ENCODE measurements at places on chromosomes 5 and 9. TPM values are rescaled to one million over a fixed set of nuclear protein-coding genes. Genes with fewer than 3 reads are reported as not detected.

The CARTPT gene
- total RNA-seq: not detected

The LCN1 gene
- 0.26 TPM for total RNA-seq

The GADD45G gene
- total RNA-seq: 0.31 TPM

The EIF4EBP3 gene
- 1.4 TPM for total RNA-seq

The FAM169A gene
- 6.2 TPM for total RNA-seq

The ZNF367 gene
- total RNA-seq: 5.3 TPM

The SLC6A19 gene
- 0.62 TPM for total RNA-seq

The SLIT3 gene
- 13.0 TPM for total RNA-seq

The LHX3 gene
- total RNA-seq: 0.08 TPM

The PCDHGA9 gene
- 0.03 TPM for total RNA-seq

The CBY3 gene
- not detected for total RNA-seq

The ENG gene
- 0.15 TPM for total RNA-seq

The LTC4S gene
- total RNA-seq: 0.28 TPM

The ECM2 gene
- total RNA-seq: 0.17 TPM

The SAXO1 gene
- total RNA-seq: not detected

The SLC12A7 gene
- total RNA-seq: 28.1 TPM

The ENHO gene
- 2.3 TPM for total RNA-seq

The MYOZ3 gene
- total RNA-seq: 0.06 TPM

The CDKN2A gene
- not detected for total RNA-seq

The EQTN gene
- total RNA-seq: not detected

The ALDH7A1 gene
- total RNA-seq: 74.9 TPM

The ADAMTSL1 gene
- total RNA-seq: 0.08 TPM

The HTR1A gene
- not detected for total RNA-seq

The TEX48 gene
- not detected for total RNA-seq

The TTC33 gene
- 17.3 TPM for total RNA-seq

The RNF183 gene
- total RNA-seq: 0.19 TPM

The PPP3R2 gene
- not detected for total RNA-seq

The OBP2B gene
- not detected for total RNA-seq

The F2R gene
- total RNA-seq: 40.6 TPM

The C5orf58 gene
- total RNA-seq: not detected

The CLIC3 gene
- total RNA-seq: 5.6 TPM

The FAM81B gene
- total RNA-seq: not detected

The PCDHB12 gene
- total RNA-seq: not detected

The KIF3A gene
- total RNA-seq: 7.3 TPM

The PCDHA1 gene
- total RNA-seq: 0.14 TPM

The ACOT12 gene
- not detected for total RNA-seq

The CAMSAP1 gene
- total RNA-seq: 19.3 TPM

The EIF4E1B gene
- total RNA-seq: not detected

The ZNF608 gene
- total RNA-seq: 0.81 TPM

The DMRT3 gene
- not detected for total RNA-seq

The SLC46A2 gene
- not detected for total RNA-seq

The ZFYVE16 gene
- total RNA-seq: 11.1 TPM

The FRRS1L gene
- 0.27 TPM for total RNA-seq

The SPACA9 gene
- 5.9 TPM for total RNA-seq

The FBP2 gene
- not detected for total RNA-seq

The FPGS gene
- total RNA-seq: 54.0 TPM

The PCDHA12 gene
- total RNA-seq: 3.0 TPM

The C5orf52 gene
- not detected for total RNA-seq

The KIF20A gene
- total RNA-seq: 41.8 TPM

The GMCL2 gene
- total RNA-seq: not detected

The RNF208 gene
- total RNA-seq: 1.8 TPM

The ZBED3 gene
- 4.1 TPM for total RNA-seq

The NOXA1 gene
- 1.6 TPM for total RNA-seq

The ADRA1B gene
- total RNA-seq: 23.0 TPM

The DAB2 gene
- total RNA-seq: 7.0 TPM

Data from A549 treated with AZD2906 at 1 μM for 4 hours (cell line).